ENCODE measurements at places on chromosomes 3 and 15.
A peak's percentile ranks its signal among the peaks of the same experiment; 100 is the strongest.

DNA sequence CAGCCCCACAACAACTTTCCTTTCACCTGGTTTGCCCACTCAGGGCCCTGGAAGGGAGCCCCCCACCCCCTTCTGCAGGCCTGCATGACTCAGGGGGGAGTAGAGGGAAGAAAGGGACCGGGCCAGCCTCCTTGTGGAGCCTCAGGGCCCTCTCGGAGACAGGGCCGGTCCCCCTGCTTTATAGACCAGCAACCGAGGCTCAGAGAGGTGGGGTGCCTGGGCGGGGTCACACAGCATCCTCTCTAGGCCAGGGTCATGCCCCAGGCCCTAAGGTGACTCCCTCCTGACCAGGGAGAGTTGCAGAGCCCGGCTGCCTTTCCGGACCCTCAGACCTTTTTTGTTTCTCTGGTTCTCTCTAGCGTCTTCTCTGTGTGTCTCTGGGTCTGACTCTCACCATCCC lies 211.3 kb downstream of the TBC1D2B start:
- no peak for DNase-seq

DNA sequence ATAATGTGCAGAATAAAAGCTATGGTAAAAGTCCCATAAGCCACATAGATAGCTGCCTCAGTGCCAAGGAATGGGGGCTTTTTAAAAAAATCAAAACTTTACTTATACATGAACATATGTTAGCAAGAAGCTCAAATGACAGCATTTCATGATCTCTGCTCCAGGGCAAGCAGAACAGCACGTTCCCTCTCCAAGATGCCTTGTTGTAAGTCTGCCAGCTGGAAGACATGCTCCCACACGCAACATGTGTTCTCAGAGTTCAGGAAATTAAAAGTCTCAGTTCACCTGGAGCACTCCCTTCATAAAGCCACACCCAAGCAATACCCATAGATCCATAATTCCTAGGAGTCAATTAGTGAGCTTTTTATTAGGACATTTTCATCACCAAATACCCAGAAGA lies 52.2 kb downstream of the ABI3BP start:
- no peak for DNase-seq

DNA sequence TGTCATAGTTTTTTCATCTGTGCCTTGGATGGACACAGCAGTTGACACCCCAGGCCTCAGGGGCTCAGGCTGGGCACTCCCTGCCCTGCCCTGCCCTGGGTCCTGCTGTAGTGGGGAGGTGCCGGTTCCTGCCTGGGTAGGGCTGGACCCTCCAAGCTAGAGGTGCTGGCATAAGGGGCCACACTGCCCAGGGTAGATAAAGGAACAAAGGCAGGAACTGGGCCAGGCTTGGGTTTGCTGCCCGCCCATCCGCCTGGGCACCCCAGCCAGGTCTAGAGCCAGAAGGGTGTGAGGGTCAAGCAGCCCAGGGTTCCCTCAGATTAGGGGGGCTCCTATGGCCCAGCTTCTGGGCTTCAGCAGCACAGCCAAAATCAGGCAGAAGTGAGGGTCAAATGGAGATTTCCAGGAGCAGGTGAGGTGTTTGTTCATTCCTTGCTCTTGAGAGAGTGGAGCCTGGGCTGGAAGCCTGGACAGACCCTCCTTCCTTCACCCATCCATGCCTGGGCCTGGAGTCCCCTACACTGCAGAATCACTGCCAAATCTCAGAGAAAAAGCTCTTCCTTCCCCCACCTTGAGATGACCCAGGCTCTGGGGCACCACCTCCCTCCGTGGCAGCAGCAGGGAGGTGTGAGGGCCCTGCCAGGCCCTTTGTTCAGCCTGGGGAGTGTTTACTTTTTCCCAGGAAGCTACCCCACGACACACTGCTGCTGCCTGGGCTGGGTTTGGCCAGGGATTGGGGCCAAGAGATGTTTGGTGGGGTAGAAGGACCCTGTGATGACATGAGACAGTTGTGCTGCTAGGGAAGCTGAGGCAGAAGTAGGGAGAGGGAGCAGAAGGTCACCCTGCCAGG lies 7.1 kb downstream of the SEMA3F start:
- peak; percentile 33 for DNase-seq

DNA sequence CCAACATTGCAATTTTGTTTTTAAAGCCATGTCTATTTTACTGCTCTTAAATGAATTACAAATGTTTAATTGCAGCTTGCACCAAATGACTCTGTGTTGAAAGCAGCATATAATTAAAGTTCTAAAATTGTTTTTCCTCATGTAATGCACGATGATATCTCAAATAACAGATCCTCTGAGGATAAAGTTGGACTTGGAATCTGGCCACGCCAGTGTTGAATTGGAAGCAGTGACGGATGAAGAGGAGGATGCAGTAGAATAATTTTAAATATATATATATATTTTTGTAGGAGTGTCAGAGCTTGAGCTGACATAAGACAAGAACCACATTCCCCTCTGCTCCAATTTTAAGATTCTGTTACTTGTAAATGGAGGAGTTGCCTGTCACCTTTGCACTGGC lies 406.6 kb upstream of the DPPA4 start:
- DNase-seq = no peak

DNA sequence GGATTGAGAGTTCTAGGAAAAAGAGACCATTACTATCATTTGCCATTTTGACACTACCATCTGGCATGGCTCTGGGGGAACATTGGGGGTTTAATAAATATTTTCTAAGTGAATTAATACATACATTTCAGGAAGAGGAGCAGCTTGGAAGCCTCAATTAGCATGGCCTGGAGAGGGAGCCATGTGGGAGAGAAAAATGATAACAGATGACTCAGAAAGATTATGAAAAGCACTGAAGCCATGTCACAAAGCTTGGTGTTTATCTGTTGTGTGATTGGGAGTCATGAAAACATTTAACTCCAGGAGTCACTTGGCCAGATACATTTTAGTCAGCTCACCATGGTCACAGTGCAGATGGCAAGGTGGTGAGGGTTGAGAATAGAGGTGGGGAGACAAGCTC lies 121.0 kb downstream of the SSR3 start:
- DNase-seq = no peak

GRCh38 chr15:62758126-62758951 lies 284.2 kb upstream of the TPM1 start:
- peak; percentile 91 for DNase-seq

DNA sequence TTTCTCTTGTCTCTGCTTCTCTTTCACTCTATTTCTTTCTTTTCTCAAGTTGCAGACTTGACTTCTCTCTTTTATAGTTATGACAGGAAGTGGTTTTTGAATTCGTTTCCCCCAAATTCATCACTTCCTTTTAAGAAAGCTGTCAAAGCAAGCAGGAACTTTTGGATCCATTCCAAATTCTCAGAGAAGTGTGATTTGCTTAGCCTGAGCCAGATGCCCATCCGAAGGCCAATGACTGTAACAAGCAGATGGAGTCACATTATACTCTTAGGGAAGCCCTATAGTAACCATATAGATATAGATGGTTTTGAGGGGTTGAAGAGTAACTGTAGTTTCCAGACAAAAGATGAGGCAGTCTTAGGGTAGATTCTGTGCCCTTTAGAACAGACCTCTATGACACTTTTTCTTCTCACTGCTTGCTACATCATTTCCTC lies 592.0 kb upstream of the KCNMB2 start:
- no peak for DNase-seq

DNA sequence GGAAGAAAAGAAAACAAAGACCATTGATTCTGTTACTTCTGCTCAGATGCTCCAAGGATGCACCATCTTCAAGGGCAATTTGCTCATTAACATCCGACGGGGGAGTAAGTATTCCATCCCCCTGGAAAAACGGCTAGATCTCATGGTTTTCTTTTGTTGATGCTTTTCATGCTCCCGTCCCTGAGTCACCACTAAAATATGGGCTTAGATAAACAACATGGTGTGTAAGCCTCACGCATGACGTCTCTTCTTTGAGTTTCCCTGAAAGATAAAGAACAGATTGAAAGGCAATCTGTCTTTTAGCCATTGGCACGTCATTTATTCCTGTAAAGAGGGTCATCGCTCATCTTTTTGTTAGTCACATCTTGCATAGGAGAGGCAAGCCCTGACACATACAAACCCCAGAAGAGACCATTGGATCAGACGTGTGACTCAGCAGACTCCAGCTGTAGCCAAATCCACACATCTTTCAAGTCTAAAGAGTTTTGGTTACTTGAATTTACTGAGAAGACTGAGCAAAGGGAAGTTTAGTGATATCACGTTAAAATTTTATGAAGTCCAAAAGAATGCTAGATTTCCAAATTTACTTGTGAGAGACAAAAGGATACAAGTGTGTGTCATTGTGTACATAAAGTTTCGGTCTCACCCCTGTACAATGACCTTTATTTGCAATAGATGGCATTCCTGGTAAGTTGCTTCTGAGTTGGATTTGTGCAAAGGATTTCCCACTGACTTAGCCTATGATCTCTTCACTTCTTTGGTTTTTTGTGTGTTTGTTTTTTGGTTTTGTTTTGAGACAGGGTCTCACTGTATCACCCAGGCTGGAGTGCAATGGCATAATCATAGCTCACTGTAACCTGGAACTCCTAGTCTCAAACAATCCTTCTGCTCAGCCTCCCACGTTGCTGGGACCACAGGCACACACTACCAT lies 110.5 kb downstream of the PGPEP1L start:
- peak; percentile 88 for DNase-seq

DNA sequence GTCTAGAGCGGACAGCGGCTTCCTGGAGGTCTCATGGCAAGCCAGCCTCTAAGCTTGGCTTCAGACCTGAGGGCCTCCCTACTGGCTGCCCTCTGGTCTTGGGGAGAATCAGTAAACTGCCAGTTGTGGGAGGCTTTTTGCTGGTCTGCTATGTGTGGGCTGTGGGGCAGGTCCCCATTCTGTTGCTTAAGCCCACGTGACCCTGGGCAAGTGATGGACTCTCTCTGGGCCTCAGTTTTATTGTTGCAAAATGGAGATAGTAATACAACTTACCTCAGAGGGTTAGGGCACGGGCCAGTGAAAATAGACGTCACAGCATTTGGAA lies 61.7 kb downstream of the SLC6A6 start:
- no peak for DNase-seq

DNA sequence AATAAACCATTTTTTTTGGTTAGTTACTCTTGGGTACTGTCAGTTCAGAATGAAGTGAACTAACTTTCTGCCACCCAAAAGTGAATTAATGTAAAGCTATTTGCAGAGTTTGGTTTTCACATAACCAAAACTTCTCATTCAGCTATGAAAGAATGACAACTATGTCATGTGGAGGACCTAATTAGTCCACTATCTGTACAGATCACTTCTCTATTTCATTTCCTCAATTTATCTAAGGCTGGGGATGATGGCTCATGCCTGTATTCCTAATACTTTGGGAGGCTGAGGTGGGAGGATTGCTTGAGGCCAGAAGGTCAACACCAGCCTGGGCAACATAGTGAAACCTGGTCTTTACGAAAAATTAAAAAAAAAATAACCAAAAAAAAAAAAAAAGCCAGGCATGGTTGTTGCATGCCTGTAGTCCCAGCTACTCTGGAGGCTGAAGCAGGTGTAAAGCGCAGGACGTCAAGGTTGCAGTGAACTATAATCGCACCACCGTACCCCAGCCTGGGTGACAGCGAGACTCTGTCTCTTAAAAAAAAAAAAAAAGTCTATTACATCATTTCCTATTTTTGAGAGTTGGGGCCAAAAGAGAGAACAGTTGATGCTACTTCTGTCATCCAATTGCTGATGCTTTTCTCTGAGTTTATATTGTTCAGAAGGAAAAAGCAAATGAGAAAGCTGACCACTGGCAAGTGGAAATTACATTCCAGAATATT lies 8.7 kb downstream of the HYPK start:
- no peak for DNase-seq

DNA sequence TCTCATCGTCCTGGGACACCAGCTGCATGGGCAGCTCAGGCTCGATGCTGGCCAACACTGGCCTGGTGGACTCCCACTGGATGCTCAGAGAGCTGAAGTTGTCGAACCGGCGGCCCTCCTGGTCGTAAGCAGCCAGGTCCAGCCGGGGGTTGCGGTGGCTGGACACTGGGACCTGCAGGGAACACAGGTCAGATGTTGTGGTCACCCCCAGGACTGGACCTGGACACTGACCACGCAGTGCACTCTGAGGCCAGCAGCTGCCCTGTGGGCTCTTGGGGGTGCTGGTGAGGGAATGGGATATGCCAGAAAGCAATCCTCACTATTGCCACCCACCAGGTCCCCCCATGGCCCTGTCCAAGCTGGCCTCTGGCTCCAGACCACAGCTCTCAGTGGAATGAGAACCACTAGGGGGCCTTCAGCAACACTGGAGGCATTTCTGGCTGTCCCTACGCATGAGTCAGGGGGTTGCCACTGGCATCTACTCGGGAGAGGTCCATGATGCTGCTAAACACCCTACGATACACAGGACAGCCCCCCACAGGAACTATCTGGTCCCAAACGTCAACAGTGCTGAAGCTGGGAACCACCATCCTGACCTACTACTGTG lies 66.1 kb downstream of the NUP210 start:
- peak; percentile 26 for DNase-seq

DNA sequence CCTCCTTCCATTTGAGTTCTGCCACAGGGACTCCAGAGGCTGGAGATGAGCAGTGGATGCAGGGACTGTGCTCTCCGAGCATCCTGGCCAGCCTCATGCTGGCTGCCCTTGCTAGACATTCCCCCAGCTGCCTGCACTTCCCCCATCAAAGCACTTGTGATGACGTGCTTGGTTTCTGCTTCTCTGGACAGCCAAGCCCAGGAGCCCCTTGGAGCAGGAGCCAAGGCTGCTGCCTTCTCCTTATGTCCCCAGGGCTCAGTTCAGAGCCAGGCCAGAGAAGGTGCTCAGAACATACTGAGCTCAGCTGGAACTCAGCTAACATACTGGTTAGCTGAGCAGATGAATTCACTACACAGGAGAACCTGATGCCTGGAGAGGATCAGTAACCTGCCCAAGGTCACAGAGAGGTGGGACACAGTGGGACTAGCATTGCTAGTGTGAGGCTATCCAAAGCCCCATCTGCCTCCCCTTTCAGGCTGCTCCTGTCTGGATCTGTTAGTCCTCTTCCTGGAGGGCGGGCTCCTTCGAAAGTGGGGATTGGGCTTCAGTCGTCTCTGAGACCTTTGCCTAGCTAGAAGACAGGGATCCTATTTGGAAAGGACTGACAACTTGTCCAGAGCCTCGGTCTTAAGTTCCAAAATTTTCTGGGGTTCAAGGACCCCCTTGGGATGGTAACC lies 4.3 kb downstream of the PCBP4 start:
- no peak for DNase-seq

DNA sequence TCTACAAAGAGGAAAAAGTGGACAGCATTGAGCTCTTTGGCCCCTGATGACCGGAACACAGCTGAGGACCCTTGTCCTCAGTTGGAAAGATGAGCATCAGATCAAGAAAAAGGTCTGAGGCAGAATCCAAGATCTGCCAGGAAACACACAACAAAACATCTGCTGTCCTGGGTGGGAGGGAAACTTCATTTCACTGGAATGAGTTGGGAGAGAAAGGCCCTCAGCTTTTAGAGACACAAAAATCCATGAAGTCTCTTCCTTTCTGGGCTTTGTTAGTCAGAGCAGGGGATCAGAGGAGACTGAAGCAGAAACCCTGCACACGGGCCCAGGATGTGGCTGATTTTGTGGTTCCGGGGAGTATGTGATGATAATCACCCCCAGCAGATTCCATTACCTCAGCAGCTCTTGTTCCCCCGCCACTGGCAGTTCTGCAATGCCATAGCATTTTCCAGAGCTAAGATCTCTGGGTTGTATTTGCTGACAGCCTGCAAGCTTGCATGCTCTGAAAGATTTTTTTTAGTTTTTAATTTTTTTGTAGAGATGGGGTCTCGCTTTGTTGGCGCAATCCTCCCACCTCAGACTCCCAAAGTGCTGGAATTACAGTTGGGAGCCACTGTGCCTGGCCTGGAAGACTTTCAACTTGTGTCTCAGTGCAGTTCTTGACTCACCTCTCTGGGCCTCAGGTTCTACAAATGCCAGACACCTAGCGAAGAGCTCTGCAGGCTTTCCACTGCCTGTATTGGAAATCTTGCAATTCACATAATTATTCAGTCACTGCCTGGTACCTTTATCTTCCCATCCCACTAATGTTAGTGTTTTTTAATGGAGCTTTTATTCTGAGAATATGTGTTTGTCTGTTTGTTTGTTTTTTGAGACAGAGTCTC lies 5.8 kb upstream of the TATDN2 start:
- DNase-seq = no peak

Data from MG63 (cell line).